ENCODE measurements at places on chromosomes 2 and 18.

DNA sequence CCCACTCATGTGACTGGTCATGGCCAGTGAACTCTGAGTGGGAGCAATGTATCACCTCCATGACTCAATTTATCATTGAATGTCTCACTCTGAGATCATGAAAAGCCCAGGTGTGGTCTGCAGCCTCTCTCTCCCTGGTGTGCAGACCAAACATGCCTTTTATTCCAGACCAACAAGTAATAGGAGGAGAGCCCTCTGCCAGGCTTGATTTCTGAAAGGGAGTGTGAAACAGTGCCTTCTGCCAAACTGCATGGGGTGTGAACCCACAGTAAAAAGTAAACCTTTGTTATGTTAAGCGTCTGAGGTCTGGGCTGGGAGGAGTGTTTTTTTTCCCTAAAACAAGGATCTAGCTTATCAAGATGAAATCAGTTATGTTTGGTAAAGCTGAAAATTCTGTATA is 601.2 kb downstream of the ADCYAP1 start:
- H3K27me3 ChIP-seq, result no peaks in the 10 kb centered on the region
- no peak for ATAC-seq
- no peaks in the 10 kb centered on the region for H3K4me1 ChIP-seq
- no peak overlapping the region for H3K27ac ChIP-seq
- H3K36me3 ChIP-seq, result no peaks in the 10 kb centered on the region
- H3K4me3 ChIP-seq, result no peak overlapping the region

- no peak overlapping the region for H3K4me3 ChIP-seq
- no peaks in the 10 kb centered on the region for H3K36me3 ChIP-seq
- H3K27ac ChIP-seq, result no peak overlapping the region
- no peak for ATAC-seq
- peaks cover 15% of the 10 kb centered on the region for H3K27me3 ChIP-seq
Observed at GRCh38 chr2:222017252-222017850, 281.4 kb downstream of the PAX3 start.

DNA sequence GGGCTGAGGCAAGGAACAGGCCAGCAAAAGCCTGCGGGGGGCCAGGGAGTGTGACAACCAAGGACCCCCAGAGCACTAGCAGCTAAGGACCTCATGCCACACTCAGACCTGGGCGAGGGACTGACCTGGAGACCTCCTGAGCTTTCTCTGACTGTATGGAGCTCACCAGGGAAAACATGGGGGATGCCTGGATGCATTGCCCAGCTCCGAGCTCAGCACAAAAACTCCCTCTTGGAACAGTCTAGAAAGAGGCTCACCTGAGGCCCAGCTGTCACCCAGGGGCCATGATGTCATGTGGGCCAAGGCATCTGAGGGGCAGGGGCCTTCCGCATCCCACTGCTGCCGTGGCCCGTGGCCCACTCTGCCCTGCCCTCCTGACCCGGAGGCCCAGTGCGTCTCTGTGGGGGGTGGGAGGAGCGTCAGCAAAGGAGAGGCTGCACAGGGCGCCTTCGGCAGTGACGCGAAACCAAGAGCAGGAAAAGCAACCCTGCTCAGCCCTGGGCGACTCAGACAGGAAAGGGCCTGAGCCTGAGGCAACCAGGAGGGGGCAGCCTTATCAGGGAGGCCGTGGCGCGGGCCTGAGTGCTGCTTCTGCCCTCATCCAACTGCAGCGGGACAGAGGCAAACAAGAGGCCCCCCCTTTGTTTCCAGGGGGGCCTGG is 57.3 kb upstream of the ALPP start:
- peaks cover 11% of the 10 kb centered on the region for H3K4me1 ChIP-seq
- peak overlapping the region; percentile 37 for H3K4me3 ChIP-seq
- peak overlapping the region; percentile 52 for H3K27ac ChIP-seq
- H3K27me3 ChIP-seq, result no peaks in the 10 kb centered on the region
- H3K36me3 ChIP-seq, result no peaks in the 10 kb centered on the region

DNA sequence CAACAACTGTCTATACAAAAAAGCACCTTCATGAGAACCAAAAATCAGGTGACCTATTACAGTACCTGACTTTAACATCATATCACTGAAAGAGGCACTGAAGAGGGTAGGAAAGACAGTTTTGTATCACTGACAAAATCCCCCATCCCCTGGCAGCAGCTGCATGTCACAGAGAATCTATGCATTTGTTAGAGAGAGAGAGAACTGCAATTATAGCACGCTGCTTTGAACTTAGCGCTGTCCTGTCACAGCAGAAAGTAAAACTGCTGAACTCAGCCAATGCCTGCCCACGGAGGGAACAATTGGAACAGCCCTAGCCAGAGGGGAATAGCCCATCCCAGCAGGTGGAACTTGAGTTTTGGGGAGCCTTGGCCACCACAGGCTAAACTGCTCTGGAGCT is 75.1 kb upstream of the NOL4 start:
- no peaks in the 10 kb centered on the region for H3K27me3 ChIP-seq
- no peaks in the 10 kb centered on the region for H3K4me1 ChIP-seq
- no peak for ATAC-seq
- H3K27ac ChIP-seq, result no peak overlapping the region
- no peaks in the 10 kb centered on the region for H3K36me3 ChIP-seq
- no peak overlapping the region for H3K4me3 ChIP-seq

DNA sequence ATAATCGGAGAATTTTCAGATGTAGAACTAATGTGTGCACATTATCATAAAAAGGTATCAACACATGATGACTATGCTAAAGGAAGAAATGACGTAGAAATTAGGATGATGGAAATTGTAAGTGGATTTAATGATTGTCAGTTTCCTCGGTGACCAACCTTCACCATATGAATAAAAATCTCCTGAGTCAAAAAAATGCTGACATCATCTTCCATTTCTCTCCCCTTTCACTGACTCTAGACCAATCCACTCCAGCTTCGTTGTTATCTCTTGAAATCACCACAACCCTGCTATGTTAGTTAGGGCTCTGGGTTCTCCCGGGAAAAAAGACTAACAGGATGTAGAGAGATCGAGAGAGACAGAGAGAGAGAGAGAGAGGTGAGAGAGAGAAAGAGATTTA is 204.8 kb upstream of the KYNU start:
- H3K4me1 ChIP-seq, result no peaks in the 10 kb centered on the region
- no peaks in the 10 kb centered on the region for H3K27me3 ChIP-seq
- ATAC-seq, result no peak
- no peak overlapping the region for H3K27ac ChIP-seq
- no peak overlapping the region for H3K4me3 ChIP-seq

GRCh38 chr2:32284321-32284720 is 6.6 kb downstream of the YIPF4 start:
- peaks cover 32% of the 10 kb centered on the region for H3K4me1 ChIP-seq
- peaks cover 61% of the 10 kb centered on the region for H3K36me3 ChIP-seq
- no peaks in the 10 kb centered on the region for H3K27me3 ChIP-seq
- ATAC-seq, result peak; percentile 79

GRCh38 chr2:191481305-191482070 is 196.4 kb upstream of the NABP1 start:
- H3K4me1 ChIP-seq, result no peaks in the 10 kb centered on the region
- H3K27me3 ChIP-seq, result peaks cover 26% of the 10 kb centered on the region
- H3K36me3 ChIP-seq, result no peaks in the 10 kb centered on the region
- no peak for ATAC-seq
- H3K27ac ChIP-seq, result no peak overlapping the region
